ENCODE measurements at places on chromosomes 13 and 19.

DNA sequence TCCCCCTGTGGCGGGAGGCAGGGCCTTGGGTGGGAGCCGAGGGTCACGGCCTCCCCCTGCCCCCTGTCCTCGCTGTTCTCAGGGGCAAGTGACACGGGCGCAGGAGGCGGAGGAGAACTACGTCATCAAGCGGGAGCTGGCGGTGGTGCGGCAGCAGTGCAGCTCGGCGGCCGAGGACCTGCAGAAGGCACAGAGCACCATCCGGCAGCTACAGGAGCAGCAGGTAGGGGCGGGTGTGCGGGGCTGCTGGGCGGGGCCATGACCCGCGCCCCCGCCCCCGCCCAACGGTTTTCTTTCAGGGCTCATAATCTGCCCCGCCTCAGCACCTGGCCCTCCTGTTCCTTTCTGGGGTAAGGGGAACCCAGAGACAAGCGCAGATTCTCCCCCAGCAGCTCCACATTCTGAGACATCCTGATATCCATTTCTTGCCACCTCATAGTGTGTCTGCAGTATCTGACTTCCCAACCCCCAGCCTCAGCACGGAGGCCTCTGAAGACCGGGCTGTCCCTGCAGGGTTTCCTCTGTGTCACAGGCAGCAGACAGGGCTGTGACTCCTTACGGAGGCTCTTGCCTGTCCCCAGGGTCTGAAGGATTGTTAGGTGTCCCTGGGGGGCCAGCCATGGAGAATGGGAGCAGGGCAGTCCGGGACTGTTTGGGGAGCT is 15.9 kb downstream of the PRR36 start:
- DNase-seq: peak; percentile 73

GRCh38 chr13:80552851-80553440 is 212.0 kb upstream of the SPRY2 start:
- no peak for DNase-seq

DNA sequence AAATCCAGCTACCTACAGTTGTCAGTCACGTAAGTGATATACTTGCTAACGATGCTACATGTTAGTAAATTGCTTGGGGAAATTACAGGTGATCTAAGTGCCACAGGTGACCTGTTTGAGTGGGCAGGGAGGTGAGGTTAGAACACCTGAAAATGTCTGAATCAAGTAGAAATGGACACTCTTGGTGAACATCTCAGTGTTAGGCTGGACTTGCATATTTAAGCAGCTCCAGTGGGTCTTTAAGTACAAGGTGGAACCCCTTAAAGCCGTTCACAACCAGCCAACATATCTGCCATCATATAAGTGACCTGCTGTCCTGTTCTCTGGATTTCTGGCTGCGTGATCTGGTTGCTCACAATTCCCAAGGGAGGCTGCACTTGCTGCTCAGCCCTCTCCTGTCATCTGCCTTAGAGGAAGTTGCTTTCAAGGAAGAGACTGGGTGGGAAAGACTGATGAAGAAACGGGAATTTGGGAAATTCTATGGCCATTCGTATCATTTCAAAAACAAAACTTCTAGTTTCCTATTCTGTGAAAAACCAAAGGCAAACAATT is 244.0 kb downstream of the DCLK1 start:
- no peak for DNase-seq

DNA sequence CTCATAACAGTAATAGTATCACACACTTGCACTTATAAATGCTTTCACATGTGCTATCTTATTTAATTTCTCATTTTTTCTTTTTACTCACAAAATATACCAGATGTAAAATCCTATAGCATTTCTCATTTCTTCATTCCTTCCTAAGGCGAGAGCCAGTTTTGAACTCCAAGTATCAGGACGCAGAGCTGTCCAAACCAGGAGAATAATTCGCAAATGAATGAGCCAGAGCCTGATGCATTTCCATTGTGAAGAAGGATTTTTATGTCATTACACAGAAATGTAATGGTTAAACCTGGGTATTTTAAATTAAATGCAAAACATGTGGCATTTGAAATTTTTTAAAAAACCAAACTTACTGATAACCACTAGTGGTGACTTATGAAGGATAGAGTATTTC is 244.3 kb downstream of the RGCC start:
- DNase-seq: peak; percentile 20

DNA sequence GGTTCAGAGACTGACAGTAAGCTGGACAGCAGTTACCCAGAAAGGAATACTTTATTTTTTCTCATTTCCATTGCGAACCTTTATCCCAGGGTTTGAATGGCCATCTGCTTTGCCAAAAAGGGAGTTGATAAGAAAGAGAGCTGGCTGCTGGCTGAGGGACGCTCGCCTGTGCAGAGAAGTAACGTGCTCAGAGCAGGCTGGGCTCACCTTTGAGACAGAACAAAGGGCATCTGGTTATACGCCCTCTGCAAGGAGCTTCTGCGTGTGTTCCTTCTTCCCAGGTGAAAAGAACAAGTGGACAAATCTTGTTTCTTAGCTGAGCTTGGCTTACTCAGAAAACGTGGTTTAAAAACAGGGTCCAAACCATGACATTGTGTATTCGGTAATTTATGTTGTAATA is 47.4 kb downstream of the EFNB2 start:
- DNase-seq: no peak

- no peak for DNase-seq
Measured at GRCh38 chr19:18214779-18215433, 11.1 kb upstream of the RAB3A start.

DNA sequence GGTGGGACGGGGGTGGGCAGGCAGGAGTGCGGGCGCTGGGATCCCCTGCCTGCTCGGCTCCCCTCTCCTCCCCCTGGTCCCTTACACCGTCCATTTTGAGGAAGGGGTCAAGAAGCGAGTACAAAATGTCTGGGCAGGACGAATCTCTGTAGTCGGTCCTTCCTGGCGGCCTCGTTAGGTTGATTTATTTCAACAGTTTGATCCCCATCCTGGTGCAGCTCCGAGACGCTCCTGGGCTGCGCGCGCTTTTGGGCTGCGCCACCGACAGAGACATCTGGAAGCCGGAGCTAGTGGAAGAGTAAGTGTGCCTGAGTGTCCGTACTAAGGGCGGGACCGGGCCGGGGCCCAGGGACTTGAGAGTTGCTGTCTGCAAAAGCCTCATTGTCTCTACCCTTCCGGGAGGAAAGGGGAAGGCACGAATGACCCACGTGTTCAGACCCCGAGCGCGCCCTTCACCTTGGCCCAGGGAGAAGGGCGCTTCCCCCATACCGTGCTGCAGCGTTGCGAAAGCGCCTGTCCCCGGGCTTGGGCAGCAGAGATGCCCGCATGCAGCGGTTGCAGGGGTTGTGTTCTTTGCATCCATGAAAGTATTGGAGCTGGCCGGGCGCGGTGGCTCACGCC is 1.8 kb downstream of the ZNF114 start:
- DNase-seq: peak; percentile 87

GRCh38 chr19:48325265-48325910 is at the start of gene EMP3:
TSS of gene EMP3 (plus strand) at chr19:48325552. CDS start at chr19:48326845, 1,293 bp downstream.
- peak; percentile 92 for DNase-seq

- DNase-seq: no peak
Measured at GRCh38 chr13:32168131-32168530, 136.6 kb downstream of the FRY start.

GRCh38 chr19:41166944-41167804 is 25.8 kb upstream of the CYP2S1 start:
- DNase-seq: no peak

DNA sequence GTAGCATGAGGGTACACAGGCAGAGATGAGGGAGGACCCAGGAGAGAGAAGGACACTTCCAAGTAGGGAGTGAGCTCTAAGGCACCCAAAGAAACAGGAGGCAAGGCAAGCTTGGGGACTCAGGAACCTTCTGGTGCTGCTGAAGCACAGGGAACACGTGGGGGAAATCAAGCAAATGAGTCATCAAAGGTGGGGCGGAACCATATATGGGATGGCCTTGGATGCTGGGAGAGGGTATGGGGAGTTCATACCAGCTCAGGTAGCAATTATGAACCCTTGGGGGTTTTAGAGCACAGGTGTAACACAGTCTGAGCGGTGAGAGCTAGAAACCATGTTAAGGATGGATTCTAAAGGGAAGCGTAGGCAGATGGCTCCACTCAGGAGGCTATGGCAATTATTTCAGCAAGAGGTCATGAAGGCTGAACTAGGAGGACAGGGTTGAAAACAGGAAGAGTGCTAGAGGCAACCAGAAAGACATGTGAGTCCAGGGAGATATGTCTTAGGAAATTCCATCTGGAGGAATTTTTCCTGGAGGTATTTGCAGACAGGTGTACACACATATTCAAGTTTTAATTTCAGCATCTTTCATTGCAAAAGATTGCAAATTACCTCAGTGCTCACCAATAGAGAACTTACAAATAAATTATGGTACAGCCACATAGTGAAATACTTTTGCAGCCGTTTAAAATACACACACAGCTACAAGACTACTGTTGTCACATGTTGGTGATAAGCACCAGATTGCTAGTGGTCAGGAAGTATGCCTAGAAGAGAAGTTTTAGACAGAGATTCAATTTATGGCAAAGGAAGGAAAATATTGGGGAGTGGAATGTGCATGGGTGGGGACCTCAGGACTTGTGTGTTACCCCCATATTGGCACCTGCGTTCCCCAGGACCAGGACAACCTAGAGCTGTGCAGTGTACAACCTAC is 77.0 kb downstream of the STARD13 start:
- DNase-seq: no peak

DNA sequence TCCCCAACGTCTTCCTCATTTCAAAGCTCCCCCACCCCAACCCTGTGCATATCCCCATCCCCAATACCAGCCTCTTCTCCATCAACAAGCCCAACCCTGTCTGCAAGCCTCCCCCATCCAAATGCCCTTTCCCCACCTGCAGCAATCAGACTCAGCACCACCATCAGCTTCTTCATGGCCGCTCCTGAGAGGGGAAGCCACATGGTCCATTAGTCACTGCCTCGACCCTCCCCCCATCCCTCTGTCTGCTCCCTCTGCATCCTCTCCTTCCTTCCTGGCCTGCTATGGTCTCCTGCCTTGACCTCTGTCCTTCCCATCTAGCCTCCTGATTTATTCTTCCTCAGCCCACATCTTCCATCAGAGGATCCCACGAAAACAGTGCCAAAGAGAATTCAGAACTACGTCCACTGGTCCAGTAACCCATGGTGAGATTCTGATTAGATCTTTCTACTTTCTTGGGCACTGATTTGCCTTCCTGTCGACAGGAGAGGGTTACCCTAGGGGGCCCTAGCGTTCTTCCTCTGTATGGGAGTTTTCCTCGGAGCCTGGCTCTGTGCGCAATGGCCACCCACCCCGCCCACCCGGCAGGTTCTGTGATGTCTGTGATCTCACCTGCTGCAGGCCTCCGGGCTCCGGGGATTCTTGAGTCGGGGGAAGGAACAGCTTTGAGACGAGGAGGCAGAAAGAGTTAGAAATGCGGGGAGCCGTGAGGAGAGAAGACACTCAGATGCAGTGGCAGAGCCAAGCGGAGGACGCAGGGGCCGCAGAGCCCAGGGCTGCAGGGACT is 1.3 kb downstream of the KLK6 start:
- DNase-seq: peak; percentile 19

DNA sequence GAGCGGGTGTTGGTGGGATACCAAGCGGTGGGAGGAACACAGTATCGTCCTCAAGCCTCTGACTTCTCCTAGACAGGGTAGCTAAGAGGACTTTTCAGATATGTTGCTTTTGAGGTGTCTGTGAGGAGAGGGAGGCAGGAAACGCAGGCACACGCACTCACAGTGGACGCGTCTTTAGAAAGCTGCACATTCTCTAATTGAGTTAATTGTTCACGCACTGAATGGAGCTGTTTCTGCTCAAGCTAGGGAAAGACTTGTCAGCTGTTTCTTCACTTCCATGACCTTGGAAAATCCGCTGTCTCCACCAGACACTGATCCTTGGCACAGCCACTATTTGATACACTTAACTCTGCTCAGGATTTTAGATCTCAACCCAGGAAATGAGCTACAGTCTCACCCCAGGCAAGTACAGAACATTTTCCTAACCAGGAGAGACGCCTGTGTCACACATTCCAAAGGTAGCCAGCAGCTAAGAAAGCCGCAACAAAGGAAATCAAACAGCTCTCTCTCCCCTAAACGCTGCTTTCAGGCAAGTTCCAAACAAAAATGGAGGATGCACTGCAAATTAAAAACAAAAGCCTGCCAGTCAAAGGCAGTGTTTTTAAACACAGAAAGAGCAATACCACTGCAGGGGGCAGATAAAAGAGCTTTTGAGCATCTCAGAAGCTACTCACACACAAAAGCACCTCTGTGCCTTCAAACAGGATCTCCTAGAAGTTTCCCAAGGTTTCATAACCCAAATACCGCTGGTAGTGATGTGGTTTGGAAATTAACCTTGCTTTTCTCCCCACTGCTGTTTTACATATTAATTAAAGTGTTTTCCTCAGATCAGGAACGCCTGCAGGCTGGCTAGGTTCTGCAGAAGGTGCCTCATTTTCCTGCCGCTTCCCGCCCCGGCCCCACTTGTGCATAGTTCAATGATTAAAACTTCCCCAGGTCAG is 57.3 kb downstream of the IRS2 start:
- peak; percentile 73 for DNase-seq

GRCh38 chr13:27810461-27810860 is 18.2 kb downstream of the GSX1 start:
- no peak for DNase-seq

GRCh38 chr19:10321417-10321797 is 5.6 kb upstream of the FDX2 start:
- no peak for DNase-seq

- no peak for DNase-seq
Measured at GRCh38 chr13:103243495-103243894, 177.3 kb upstream of the SLC10A2 start.

- DNase-seq: no peak
Measured at GRCh38 chr19:42546831-42547500, 18.7 kb upstream of the CEACAM1 start.

- no peak for DNase-seq
Measured at GRCh38 chr19:964761-965694, 19.1 kb upstream of the WDR18 start.

- DNase-seq: no peak
Measured at GRCh38 chr19:54017261-54017660, 25.8 kb downstream of the CACNG6 start.

DNA sequence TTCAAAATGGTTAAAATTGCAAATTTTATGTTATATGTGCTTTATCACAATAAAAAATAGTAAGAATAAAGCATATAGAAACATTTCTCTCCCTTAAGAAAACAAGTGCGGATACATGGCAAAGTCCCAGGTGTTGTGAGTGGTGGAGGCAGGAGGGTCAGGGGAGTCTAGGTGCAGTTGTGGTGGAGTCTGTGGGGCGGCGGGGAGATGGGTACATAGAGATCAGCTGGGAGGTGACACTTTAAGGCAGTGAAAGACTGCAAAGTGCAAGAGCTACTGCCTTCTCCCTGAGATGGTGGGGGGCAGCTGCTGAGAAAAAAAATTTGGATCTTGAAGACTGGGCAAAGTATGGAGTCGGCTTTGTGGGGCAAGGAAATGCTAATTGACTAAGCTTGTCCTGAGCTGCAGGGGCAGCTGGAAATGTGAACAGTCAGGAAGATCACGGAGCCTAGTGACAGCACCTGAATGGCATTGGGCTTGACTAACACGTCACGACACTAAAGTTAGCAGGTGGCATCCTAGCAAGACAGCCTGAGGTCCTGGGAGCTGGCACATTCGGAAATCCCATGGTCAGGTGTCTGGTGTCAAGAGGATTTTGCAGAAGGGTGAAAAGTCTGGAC is 72.9 kb upstream of the IRS2 start:
- DNase-seq: no peak
